NCI-H446 treated with DMSO at 0.1 percent for 48 hours (cell line): ENCODE measurements at places on chromosomes 7 and 10.

GRCh38 chr7:78605119-78605518 is 806.5 kb downstream of the PHTF2 start:
- no peak for DNase-seq

DNA sequence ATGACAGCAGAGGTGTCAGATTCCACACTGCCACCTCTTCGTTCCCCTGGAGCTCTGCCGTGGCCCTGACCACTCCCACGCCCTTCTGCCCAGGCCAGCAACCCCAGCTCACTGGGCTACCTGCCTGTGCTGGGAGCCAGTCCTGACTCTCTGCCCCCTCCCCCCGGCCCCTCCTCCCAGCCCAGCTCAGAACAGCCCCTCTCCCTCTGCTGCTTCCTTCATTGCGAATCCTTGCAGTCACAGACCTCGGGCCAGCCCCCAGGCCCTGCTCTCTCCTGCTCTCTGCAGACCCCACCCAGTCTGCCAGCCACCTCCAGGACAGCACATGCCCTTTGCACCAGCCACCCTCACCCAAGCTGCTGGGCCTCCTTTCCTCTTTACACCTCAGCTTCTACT is 60.4 kb downstream of the TCERG1L start:
- DNase-seq: no peak

DNA sequence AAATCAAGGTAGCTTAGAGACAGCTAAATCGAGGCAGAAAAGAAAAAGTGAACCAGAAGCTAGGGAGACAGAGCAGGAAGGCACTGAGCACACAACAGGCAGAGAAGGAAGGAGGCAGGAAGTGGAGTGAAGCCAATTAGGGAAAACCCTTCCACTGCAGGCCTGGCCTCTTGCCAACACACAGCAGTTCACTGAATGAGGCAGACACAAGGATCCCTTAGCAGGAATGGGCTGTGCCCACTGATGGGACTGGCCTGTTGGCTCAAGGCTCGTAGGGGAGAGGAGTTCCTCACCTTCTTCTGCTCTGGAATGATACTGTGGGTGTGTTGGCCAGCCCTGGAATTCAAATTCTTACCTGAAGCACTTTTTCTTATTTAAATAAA is 220.3 kb upstream of the STK17A start:
- no peak for DNase-seq

- no peak for DNase-seq
Observed at GRCh38 chr10:84118395-84119006, 20.8 kb upstream of the GHITM start.

DNA sequence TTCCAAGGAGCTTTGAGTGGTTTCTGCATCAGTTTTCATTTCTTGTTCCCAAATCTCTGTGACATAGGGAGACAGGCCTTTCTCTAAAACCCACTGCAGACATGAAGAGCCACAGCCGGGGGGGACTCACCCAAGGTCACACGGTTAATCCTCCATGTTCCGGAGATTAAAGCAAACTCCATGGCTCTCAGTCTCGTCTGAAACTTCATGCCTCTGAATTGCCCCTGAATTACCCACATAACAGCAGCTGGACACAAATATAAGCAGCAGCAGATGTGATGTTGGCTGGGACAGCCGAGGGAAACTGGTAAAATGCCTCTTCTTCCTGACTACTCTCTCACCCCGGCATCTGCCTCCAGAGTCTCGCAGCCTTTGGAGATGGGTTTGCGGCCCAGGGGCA is 402.2 kb downstream of the DNAJB6 start:
- DNase-seq: no peak

DNA sequence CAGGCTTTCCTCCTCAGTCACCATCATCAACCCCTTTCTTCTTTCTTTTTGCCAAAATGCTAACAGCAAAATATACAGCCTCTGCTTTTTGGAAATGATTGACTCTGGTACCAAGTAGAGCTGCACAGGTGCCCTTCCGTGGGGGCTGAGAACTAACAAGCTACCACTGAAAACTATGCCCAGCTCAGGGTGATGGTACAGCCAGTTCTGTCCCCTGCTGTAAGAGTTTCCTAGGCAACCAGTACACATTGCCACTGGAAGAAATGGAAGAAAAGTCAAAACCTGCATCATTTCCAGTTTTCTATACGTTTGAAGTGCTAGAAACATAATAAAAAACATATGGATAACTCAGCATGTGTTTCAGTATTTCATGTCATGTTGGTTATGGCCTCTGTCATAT is 297.5 kb downstream of the PRKG1 start:
- no peak for DNase-seq

- DNase-seq: no peak
Observed at GRCh38 chr10:132142396-132143161, 44.2 kb upstream of the DPYSL4 start.

- no peak for DNase-seq
Observed at GRCh38 chr10:113228530-113228929, 278.5 kb downstream of the TCF7L2 start.

DNA sequence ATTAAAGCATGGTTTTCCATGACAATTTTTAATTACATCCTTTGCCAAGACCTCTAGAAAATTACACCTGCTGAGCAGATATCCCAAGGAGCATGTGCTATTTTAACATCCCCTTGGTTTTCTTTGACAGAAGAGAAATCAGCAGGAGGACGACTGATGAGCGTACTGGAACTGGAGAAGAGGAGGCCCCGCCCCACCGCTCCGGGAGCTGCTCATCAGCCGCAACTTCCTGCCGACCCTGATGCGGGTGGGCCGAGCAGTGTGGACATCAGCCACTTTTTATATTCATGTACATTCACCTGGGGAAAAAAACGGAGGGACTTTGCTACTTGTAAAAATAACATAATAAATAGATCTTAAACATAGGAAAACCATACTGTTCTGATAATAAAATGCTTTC is 54.2 kb downstream of the CDC123 start:
- DNase-seq: no peak

- DNase-seq: no peak
Observed at GRCh38 chr7:86257894-86258293, 385.8 kb upstream of the GRM3 start.

DNA sequence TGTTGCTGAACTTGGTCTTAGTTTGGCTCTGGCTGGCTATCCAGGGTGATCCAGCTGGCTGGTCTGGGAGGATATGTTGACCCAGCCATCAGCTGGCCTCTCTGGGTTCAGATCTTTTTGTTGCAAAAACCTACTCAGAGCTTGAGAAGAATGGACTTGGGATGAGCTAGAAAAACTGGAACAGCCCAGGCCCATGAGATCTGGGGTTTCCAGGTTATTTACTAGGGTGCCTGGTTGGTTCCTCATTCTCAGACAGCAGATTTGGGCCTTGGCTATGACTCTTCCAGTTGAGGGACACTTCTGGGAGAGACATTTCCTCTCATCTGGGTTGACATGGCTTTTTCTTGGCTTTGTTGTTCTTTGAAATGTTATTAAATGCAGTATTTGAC is 116.6 kb downstream of the ADCY1 start:
- DNase-seq: no peak

- no peak for DNase-seq
Observed at GRCh38 chr7:78768859-78769258, 684.6 kb downstream of the MAGI2 start.

DNA sequence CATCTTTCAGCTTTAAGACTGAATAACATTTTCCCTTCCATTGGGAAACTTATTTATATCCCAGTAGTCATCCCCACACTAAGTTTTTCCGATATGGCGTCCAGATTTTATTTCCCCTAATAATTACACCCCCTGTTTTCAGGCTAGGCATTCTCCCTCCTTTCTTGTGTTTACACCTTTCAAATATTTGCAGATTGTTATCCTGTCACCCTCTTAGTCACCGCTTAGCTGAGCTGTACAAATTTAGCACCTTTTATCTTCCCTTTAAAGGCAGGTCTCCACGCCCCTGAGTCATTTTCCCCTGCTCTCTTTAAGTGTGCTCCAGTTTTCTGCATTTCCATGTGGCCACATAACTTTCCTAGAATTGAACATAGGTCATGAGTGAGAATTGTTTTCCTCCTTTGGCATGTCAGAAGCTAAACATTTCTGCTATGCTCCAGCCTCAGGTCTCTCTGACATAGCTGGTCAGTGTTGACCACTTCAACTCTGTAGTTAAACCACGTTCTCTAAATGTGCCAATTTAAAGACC is 47.4 kb downstream of the LRRC4 start:
- DNase-seq: no peak

DNA sequence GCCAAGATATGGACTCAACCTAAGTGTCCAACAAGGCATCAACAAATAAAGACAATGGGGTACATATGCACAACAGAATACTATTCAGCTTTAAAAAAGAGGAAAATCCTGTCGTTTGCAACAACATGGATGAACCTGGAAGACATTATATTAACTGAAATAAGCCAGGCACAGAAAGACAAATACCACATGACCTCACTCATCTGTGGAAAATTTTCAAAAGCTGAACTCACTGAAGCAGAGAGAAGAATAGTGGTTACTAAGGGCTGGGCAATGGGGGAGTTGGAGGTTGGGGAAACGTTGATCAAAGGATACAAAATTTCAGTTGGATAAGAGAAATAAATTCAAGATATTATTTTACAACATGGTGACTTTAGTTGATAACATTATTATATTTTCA is 221.4 kb upstream of the PITRM1 start:
- DNase-seq: no peak

GRCh38 chr7:32648408-32649156 is 153.3 kb downstream of the AVL9 start:
- no peak for DNase-seq

- no peak for DNase-seq
Observed at GRCh38 chr10:28592953-28593352, 60.0 kb downstream of the WAC start.

GRCh38 chr7:134818613-134819345 is 39.3 kb downstream of the CALD1 start:
- no peak for DNase-seq

GRCh38 chr7:38211940-38212339 is 33.9 kb downstream of the STARD3NL start:
- DNase-seq: peak; percentile 34

- DNase-seq: no peak
Observed at GRCh38 chr10:29346296-29347001, 57.6 kb downstream of the LYZL1 start.

GRCh38 chr10:14971867-14972448 is 12.8 kb downstream of the MEIG1 start:
- no peak for DNase-seq

DNA sequence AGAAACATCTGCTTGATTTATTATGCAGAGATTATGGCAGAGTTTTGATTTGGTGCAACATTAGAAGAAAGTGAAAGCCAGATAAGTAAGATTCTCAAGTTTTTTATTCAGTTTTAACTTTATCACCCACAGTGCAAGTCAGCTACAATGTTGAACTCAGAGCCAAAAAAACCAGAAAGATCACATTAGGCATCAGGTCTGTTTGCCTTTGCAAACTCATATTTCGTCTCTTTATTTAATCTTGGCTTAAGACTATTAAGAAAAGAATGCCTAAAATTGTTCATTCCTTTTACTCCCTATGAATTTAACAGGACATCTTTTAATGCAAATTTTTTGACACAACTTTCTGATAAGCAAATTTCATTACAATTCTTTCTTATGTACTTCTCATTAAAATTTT is 76.0 kb upstream of the TMEM26 start:
- no peak for DNase-seq

DNA sequence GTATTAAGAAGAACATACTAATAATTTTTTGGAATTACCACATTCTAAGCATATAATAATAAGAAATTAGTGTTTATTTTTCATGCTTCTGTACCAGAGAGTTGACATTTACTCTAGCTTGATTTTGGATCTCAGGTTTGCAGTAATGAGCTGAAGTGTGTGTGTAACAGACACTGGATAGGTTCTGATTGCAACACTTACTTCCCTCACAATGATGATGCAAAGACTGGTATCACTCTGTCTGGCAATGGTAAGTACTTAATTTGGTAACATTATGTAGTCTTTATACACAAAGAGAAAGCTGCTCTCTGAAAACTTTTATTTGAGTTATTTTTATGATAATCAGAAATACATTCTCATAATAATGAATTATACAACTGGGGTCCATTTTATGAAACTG is 54.1 kb downstream of the SRI start:
- DNase-seq: no peak

DNA sequence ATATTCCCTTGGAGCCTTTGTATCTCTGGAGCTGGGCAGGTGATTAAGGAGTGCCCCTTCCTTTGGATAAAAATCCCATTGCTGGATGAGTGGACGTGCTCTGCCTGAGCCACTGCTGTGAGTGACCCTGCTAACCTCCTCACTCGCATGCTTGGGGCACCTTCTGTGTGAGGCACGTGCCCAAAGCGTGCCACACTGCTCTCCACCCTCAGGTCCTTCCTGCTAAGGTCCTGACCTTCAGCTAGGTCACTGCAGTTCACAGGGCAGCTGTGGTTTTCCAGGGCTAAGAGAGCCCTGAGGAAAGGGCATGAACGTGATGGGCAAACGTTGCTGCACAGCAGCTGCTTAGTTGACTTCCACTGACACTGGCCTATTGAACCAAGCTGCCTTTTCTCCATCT is 204.4 kb upstream of the COBL start:
- no peak for DNase-seq

GRCh38 chr10:30158325-30158960 is 99.1 kb upstream of the JCAD start:
- no peak for DNase-seq

DNA sequence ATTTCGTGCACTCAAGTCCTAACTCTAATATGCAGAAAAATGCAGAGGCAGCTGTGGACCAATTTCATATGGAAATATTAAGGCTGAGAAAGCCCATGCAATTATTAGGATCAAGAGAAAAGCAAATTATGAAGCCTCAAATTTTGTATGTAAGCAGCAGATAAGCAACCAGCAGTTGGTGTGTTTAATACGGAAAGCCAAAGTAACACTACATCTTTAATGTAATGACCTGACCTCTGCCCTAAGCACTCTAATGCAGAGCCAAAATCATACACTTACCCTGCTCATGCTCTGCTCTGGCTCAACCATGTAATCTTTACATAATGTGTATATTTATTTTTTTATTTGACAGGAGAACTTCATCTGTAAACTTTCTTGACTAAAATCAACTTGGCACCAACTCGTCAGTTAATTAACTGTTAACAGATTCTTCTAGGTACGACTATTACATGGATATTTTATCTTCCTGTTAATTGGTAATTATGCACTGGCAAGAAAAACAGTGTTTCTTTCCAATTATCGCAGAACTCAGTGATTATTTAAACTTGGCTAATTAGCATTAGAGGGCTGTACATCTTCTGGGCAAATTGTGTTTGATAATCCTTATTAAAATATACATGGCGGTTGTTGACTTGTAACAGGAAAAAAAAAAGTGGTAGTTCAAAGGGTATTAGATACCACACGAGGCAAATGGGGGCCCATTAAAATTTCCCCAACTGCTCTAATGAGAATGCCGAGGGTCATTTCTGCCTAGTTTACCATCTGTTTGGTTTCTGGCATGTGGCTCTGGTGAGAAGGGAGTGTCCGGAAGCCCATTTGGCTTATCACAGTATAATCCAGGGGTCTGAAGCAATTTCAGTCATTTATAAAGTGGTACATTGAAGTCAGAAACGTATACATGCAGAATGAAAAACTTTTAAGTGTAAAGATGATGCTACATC is 94.5 kb downstream of the RELN start:
- DNase-seq: no peak
